ENCODE measurements at places on chromosomes 13 and 19. TPM values are rescaled to one million over a fixed set of nuclear protein-coding genes. Genes with fewer than 3 reads are reported as not detected.

Gene LRRC4B
- not detected for total RNA-seq

Gene ZNF729
- total RNA-seq: not detected

Gene COL4A1
- total RNA-seq: not detected

Gene ZNF66
- 8.2 TPM for total RNA-seq

Gene TIMM50
- 48.6 TPM for total RNA-seq

Gene MAST1
- total RNA-seq: 0.64 TPM

Gene UBE2L5
- not detected for total RNA-seq

Gene LAIR2
- total RNA-seq: not detected

All from CD8-positive, alpha-beta T cell (primary cell).